BJ (cell line): ENCODE measurements at places on chromosomes 3 and 15. TPM values are rescaled to one million over a fixed set of nuclear protein-coding genes. Genes with fewer than 3 reads are reported as not detected.

DNA sequence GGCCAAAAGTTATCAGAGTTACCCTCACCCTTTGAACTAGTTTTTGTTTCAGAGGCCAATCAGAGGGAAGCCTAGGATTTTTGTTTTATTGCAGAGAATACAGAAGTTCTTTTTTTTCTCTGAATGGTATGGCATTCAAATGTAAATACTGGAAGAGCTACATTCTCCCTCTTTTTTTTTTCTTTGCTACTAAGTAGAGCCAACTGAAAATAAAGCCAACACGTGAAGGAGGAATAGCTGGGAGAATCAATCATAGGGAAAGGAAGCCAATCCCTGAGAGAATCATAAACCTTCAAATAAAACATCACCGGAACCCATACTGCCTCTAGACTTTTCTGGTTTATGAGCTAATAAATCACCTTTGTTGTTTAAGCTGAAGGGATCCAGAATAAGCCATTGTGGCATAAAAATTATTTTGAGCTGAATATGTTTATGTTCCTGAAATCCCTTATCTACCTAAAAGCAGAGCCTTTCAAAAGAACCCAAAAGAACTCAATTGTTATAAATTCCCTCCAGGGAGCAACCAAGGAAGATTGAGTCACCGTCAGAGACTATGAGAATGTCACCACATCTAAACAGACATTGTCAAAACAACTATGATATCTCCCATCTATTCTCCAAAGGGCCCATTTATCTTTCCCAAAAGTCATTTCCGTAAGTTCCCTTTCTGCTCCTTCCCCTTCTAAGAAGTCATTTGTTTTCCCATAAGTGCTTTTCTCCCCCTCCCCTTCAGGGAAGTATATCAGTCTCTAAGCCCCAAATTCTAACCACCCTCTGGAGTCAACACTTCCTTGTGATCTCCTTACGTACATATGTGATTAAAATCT, 3.8 kb upstream of the ZNF280D start:
- DNase-seq, result no peak

GRCh38 chr3:117052395-117052794, 342.8 kb downstream of the TUSC7 start:
- peak; percentile 53 for DNase-seq

GRCh38 chr3:34988296-34988695, 651.0 kb upstream of the ARPP21 start:
- DNase-seq, result no peak

DNA sequence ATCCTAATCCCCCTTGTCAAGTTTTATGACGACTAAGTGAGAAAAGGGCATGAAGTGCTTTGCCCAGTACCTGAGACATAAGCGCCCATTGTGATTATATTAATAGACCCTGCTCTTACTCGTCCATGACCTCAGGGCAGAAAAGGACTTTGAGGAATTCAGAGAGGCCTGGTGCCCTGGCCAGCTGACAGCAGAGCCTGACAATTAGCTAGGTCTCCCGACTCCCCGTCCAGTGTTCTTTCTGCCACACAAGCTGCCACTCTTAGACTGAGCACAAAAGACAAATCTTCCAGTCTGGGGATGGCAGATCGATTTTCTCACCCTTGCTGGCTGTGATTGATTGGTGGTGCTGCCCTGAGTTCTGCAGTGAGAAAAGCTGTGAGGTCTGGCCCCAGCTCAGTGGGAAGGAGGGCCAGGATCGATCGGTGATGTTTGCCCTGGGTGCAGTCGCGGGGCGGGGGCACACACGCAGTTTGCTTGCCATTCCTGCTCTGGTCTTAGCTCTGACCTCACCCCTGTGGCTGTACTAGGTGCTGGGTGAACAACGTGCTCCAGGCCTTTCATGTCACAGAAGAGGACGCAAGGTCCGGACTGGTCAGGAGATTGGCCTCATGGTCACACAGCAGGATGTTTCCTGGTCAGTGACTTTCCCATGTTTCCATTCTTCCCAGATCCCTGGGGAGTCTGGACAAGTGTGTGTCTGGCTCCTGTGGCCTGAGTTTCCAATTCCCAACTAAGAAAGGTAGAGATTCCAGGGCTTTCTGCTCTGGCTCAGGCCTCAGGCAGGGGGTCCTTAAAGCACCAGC, 67.4 kb upstream of the TLE3 start:
- no peak for DNase-seq

DNA sequence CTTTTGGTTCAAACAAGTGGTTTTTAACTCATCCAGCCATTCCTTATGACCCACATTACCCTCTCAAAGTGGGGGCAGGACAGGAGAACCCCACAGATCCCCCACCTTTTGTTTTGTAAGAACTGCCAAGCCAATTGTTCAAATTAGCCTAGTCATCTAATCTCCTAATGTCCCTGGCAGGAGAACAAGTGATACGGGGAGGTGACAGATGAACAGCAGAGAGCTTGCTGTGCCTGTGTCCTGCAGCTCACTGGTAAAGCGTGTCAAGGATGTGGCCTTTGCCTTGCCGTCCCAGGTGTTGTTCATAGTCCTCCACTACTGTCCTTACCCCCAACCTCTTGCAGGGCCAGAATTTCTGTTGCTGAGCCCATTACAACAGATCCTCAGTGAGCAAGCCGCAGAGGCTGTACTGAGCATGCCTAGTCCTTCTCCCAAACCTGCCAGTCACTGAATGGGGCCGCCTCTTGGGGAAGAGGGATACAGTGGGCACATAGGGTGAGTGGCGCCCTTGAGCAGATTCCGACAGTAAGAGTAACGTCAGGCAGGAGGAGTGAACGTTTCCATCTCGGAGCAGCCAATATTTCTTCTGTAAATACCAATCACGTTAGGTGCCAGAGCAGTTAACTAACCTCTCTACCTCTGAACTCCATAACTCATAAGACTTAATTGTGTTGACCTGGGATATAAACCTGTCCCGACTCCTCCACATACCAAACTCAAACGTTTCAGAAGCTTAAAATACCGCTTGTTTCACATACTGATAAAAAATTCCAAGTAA, 87.4 kb downstream of the ITPR1 start:
- no peak for DNase-seq

- no peak for DNase-seq
Measured at GRCh38 chr3:37500518-37500917, 326.1 kb upstream of the LRRFIP2 start.

DNA sequence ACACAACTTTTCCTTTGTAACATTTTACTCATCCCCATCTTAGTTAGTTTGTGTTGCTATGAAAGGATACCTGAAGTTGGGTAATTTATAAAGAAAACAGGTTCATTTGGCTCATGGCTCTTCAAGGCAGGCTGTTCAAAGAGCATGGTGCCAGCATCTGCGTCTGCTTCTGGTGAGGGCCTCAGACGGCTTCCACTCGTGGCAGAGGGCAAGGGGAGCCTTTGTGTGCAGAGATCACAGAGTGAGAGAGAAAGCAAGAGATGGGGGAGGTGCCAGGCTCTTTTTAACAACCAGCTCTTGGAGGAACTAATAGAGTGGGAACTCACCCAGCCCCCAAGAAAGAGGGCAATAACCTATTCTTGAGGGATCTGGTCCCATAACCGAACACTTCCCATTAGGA, 23.1 kb downstream of the PLA2G4F start:
- DNase-seq, result no peak

GRCh38 chr3:37218206-37218605, 43.8 kb upstream of the LRRFIP2 start:
- no peak for DNase-seq

GRCh38 chr15:70356062-70356860, 258.5 kb upstream of the TLE3 start:
- no peak for DNase-seq

- DNase-seq, result no peak
Measured at GRCh38 chr15:44295750-44296431, 7.4 kb downstream of the GOLM2 start.

- DNase-seq, result no peak
Measured at GRCh38 chr3:177816667-177817208, 619.5 kb upstream of the TBL1XR1 start.

- no peak for DNase-seq
Measured at GRCh38 chr15:39495871-39496840, 84.7 kb upstream of the THBS1 start.

The ALS2CL gene
- 3.2 and 7.2 TPM in 2 replicates for polyA plus RNA-seq

The FRMD5 gene
- 0.83 and 0.96 TPM in 2 replicates for polyA plus RNA-seq

The APOD gene
- 8.3 and 15.0 TPM in 2 replicates for polyA plus RNA-seq

The CFAP92 gene
- not detected in 2 replicates for polyA plus RNA-seq
